Left hindlimb (tissue), 1 donor: ENCODE measurements at places on chromosomes 7 and 10.
A peak's percentile ranks its signal among the peaks of the same experiment; 100 is the strongest.

- DNase-seq: no peak
These were observed 115.7 kb upstream of the CNTNAP2 start for GRCh38 chr7:146000882-146001281.

DNA sequence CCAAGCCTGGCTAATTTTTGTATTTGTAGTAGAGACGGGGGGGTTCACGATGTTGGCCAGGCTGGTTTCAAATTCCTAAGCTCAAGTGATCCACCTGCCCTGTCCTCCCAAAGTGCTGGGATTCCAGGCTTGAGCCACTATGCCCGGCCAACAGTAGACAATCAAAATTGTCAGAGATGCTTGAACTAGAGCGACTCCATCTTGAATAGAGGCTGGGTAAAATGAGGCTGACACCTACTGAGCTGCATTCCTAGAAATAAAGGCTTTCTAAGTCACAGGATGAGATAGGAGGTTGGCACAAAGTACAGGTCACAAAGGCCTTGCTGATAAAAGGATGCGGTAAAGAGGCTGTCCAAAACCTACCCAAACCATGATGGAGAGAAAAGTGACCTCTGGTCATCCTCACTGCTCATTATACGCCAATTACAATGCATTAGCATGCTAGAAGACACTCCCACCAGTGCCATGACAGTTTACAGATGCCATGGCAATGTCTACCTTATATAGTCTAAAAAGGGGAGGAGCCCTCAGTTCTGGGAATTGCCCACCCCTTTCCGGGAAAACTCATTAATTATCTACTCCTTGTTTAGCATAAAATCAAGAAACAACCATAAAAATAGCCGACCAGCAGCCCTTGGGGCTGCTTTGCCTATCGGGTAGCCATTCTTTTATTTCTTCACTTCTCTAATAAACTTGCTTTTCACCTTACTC lies 134.5 kb downstream of the BAMBI start:
- no peak for DNase-seq

- no peak for DNase-seq
These were observed 120.6 kb downstream of the LRRC18 start for GRCh38 chr10:48818861-48819520.

GRCh38 chr10:33336582-33337325 lies 2.3 kb upstream of the NRP1 start:
- DNase-seq: peak; percentile 82

DNA sequence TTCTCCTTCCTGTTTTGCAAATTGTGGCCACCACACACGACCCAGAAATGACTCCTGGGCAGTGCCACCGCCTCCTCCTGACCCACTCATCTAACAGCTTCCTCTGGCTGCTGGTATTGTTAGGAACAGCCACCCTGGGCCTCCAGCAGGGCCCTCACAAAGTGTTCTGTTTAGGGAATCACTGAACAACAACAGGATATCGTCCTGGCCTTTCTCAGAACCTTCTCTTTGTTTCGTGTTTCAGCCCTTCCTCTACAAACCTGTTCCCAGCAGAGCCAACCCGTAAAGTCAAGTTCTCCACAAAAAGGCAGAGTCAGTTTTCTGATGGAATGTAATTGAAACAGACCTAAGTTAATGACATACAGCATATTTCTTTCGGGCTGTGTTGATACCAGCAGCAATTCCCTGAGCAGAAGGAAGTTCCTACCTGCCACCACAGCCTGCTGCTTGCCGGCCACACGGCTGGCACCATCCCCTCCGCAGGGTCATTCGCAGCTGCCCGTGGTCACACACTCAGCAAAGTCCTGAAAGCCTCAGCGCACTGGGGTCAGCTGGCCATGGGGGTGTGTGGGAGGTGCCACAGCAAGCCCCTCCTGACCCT lies 91.7 kb upstream of the PITRM1 start:
- DNase-seq: no peak
